ENCODE measurements at places on chromosomes 3 and 15.

- DNase-seq, result peak; percentile 61
Measured at GRCh38 chr15:83846847-83847246, 192.9 kb downstream of the ADAMTSL3 start.

GRCh38 chr3:153901991-153902390, 219.2 kb upstream of the ARHGEF26 start:
- DNase-seq, result peak; percentile 70

- DNase-seq, result peak; percentile 42
Measured at GRCh38 chr3:76199382-76199781, 414.0 kb upstream of the ZNF717 start.

GRCh38 chr3:108060331-108060730, 30.5 kb downstream of the CD47 start:
- DNase-seq, result no peak

DNA sequence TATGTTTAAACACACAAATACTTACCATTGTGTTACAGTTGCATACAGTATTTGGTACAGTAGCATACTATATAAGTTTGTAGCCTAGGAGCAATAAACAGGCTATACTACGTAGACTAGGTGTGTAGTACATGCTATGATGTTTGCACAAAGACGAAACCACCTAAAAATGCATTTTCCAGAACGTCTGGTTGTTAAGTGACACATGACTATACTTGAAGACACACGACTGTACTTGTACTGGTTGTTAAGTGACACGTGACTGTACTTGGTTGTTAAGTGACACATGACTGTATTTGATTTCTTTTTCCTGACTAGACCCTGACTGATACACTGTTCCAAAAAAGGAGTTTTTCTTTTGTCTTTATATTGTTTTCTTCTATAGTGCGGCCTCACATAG, 34.1 kb downstream of the RAB8B start:
- DNase-seq, result no peak
